ENCODE measurements at places on chromosomes 5 and 9.
A peak's percentile ranks its signal among the peaks of the same experiment; 100 is the strongest.

- DNase-seq, result no peak
Measured at GRCh38 chr5:72477644-72478043, 29.6 kb downstream of the ZNF366 start.

DNA sequence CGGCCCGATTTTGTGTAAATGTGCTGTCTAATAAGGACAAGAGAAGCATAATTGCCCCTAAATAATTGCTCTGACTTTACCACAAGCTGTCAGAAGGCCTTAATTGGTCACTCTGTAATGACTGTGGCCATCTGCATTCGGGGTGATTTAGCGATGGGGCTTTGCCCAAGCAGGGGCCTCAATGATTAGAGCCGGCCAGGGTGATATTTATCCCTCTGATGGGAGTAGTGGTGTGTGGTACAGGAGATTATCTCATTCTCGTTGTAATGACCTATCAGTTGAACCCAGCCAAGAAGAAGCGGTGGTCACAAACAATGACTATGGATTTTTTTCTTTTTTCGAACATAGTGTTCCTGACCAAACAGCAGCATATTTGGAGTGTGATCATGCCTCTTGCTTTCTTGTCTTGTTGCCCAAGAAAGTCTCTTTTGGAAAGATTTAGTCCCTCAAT lies 72.0 kb upstream of the SAP30L start:
- DNase-seq, result no peak

DNA sequence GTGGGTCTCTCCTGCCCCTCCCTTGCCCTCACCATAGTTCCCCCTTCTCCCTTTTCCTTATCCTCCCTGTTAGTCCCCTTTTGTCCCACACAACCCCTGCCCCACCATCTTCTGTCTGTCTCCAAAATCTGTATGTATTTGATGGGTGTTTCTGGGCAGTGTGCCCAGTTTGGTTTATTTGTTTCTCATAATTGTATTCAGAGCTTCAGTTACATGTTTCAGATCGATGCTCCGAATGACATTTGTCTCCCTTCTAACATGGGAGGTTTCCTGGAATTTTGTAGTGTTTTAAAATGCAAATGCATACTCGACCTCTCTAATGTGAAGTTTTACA lies 22.2 kb downstream of the FBXL7 start:
- no peak for DNase-seq

GRCh38 chr5:98349251-98349989 lies 424.0 kb upstream of the RGMB start:
- no peak for DNase-seq

DNA sequence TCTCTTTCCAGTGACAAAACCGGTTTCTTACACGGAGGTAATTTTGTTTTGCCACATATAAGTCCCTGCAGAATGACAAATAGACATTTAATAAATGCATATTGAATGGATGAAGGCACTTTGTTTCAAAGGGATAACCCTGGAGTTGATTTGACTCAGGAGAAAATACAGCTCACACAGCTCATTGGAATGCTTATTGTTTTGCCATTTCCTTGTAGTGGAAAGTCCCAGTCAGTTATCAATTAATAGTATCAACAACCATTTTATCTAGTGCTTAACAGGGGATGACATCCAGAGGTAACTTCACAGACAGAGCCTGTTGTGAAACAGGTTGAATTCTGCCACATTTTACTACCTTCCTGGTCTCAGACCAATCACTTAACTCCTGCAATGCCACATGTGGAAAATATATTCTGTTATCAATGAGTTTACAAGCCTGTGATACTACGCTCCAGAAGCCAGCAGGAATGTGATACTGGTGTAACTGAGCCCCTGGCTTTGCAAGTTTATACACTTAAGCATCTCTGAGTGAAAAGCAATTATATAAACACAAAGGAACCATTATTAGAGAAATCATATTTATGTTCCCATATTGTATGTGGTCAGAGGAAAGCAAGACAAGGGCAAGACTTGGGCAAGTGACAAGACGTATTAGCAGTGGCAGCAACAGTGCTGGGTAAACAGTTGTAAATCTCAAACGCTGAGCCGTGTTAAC lies 123.1 kb upstream of the ANKRD55 start:
- no peak for DNase-seq

- DNase-seq, result no peak
Measured at GRCh38 chr5:176491101-176491502, 42.9 kb downstream of the FAF2 start.

GRCh38 chr9:118652912-118653311 lies 716.3 kb downstream of the BRINP1 start:
- DNase-seq, result no peak

- no peak for DNase-seq
Measured at GRCh38 chr9:15140051-15140450, 167.0 kb downstream of the TTC39B start.

- no peak for DNase-seq
Measured at GRCh38 chr5:108797396-108797795, 49.7 kb downstream of the FER start.

- no peak for DNase-seq
Measured at GRCh38 chr9:98594546-98595160, 114.1 kb downstream of the GABBR2 start.

- no peak for DNase-seq
Measured at GRCh38 chr5:59744531-59744992, 149.0 kb downstream of the PDE4D start.

DNA sequence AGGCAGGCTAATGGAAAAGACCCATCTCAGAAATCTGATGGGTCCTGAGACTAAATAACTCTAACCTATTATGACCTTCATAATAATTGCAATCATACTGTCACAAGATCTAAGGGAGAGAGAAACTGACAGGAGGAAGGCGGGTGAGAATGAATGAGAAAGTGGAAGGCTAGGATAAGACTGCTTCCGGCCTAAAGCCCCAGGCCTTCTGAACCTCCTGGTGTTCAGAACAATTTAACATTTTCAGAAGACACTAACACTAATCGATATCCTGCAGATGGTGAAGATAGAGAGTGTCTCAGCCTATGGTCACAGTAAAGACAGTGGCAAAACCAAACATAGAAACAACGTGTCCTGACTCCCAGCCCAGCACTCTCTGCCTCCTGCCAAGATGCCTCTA lies 1.2 kb downstream of the RPS14 start:
- no peak for DNase-seq

GRCh38 chr5:170316937-170317336 lies 19.4 kb upstream of the LCP2 start:
- DNase-seq, result no peak

GRCh38 chr9:122228568-122229484 lies at the start of gene LHX6:
LHX6 (minus strand) TSS chr9:122228957; CDS start chr9:122228740, 217 bp downstream.
- DNase-seq, result peak; percentile 85

- no peak for DNase-seq
Measured at GRCh38 chr9:126980231-126980630, 65.6 kb downstream of the RALGPS1 start.
